Activated naive CD4-positive, alpha-beta T cell treated with anti-CD3 and anti-CD28 coated beads for 36 hours (primary cell): ENCODE measurements at places on chromosomes 11 and 22.

DNA sequence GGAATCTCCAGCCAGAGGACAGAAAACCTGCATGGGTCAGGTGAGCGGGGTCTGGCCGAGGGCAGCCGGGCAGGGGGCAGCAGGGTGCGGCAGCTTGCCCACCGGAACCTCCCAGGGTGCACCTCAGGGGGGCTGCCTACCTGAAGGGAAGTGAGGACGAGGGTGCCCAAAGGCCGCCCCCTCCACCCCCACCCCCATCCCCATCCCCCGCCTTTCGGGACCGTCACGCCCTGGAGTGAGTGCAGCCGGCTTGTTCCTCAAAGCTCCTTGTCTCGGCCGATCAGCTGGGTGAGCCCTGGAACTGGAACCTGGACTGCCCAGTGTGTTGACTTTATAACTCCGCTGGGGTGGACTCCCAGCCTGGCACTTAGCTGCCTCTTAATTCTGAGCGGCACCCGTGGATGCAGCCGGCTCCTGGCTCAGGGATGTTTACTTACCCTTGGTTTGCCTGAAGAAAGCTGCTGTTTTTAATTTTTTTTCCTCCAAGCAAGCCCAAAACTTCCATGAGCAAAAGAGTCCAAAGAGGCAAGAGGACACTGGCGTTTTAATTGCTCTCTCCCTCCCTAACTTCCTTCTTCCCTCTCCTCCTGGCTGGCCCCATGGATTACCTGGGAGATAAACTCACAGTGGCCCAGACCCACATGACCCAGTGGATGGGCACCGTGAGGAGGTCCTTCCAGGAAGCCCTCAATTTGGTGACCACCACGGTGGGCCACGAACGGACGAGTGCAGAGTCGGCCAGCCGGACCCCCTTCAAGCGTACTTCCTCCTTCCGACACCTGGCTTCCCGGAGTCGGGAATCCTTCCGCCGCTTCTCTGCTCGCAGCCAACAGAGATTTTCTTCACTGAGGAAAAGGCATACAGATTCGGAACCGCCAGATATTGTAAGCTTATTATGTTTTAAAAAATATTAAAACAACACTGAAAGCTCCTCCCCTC is 87.8 kb upstream of the CRYBB3 start:
- DNase-seq, result no peak

GRCh38 chr11:58028687-58029411 is 1.9 kb upstream of the OR6Q1 start:
- no peak for DNase-seq

GRCh38 chr11:15158351-15159015 is 43.8 kb downstream of the INSC start:
- DNase-seq, result no peak

DNA sequence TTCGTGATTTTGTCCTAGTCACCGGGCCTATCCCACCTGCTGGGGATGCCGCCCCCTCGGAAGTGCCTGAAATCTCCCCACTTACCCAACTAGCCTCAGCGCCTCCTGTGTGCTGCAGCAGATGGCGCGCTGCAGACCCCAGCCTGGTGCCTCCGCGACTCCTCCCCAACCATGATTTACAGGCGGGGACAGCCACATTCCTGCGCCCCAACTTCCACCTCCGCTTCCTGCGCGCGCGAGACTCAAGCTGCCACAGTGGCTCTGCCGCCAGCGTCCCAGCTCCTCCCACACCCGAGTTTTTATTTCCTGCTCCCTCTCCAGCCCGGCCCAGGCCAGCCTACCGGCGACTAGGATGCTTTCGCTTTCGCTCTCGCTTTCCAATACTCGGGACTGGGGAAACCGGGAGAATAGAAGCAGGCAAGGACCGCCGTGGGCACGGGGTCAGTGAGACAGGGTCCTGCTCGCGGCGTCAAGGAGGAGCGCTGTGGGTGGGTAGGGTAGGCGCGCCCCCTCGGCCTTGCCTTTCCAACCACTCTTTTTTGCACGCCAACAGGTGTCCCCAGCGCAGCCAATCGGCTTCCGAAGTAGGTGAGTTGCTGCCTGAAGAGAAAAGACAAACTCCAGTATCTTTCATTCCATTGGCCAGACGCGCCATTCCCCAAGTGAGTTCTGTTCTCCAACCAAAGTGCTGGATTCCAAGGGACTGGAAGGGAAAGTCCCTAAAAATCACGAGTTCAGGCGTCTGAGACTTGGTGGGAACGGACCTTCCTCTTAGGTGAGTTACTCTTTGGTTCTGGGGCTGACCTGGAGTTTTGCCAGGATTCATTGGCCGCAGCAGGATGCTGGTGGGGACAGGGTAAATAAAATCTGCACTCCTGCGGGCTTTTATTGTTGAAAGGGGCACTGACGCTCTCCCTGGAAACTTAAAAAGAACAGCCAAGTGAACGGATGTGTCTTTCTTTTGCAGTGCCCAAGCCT is at the start of gene FAM111A:
Gene FAM111A, plus strand, starts transcription at position 327 of the 978 bp plus-strand sequence. CDS start 6,017 bp downstream, outside the sequence.
- peak; percentile 88 for DNase-seq

DNA sequence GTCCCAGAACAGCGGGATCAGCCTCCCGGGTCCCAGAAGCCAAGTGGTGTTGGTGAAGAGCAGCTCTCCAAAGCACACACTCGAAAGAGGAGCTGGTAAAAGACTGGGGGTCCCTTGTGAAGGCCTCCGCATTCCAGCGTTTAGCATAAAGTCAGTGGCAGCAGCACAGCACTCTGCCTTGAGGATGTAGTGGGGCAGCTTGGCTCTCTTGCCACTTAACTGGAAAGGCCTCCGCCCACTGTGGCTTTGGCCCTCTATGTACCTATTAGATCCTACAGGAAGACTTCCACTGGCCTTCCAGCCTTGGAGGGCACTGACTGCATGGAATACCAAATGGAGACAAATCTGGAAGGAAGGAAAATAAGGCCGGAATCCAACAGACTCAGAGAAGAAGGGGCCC is 1455.3 kb downstream of the BRD1 start:
- DNase-seq, result no peak

DNA sequence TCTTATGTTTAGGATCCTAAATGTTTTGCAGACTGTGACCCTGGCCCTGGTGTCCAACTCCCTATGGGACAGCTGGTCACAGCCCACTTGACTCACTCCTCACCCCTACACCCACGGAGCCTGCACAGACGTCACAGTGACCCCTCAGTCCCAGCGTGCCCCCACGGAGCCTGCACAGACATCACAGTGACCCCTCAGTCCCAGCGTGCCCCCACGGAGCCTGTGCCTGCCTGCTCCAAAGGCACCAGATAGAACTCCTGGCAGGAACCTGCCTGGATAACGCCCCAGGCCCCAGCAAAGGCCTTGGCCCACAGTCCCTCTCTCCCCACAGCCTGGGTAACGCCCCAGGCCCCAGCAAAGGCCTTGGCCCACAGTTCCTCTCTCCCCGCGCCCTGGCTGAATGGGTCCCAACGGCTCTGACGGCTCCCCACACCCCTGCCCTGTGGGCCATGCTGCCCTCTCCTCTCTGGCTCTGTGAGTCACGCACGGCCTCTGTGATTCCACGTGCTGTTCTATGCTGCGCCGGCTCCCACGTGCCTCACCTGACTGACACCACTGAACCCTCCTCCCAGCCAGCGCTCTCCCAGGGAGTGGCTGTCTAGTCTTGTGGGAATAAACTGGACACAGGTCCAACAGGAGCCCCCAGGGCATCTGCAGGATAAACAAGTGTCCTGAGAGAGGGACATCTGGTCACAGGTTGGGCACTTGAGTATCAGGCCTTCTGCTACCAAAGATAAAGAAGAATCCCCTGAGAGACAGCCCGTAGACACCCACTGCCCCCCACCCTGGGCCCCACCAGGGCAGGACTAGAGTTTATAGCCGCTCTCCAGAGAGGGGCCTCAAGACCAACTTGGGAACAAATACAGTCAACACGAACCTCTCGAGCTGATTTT is 250.3 kb downstream of the BRD1 start:
- no peak for DNase-seq

- no peak for DNase-seq
These were observed 842.4 kb downstream of the LUZP2 start for GRCh38 chr11:25339281-25339680.

GRCh38 chr11:35752115-35752514 is 89.5 kb downstream of the TRIM44 start:
- DNase-seq, result no peak

DNA sequence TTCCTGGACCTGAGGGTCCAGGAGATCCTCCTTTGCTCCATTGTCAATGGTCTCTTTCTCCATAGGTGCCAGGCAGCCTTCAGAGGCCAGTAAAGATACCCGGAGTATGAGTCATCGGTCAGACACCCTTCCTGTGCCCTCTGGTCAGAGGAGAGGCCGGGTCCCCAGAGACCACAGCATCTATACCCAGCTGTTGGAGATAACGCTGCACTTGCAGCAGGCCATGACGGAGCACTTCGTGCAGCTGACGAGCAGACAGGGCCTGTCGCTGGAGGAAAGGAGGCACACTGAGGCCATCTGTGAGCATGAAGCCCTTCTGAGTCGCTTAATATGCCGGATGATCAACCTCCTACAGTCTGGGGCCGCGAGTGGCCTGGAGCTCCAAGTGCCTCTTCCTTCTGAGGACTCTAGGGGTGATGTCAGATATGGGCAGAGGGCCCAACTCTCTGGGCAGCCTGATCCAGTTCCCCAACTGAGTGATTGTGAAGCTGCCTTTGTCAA is at the start of gene ACCSL:
Gene ACCSL, plus strand, starts transcription at position 51 of the 501 bp plus-strand sequence. Its CDS starts 56 bp downstream, at position 107.
- no peak for DNase-seq

GRCh38 chr11:110207123-110207522 is 89.3 kb downstream of the RDX start:
- peak; percentile 14 for DNase-seq

- DNase-seq, result peak; percentile 36
These were observed 55.1 kb downstream of the PACSIN2 start for GRCh38 chr22:42959576-42960509.

DNA sequence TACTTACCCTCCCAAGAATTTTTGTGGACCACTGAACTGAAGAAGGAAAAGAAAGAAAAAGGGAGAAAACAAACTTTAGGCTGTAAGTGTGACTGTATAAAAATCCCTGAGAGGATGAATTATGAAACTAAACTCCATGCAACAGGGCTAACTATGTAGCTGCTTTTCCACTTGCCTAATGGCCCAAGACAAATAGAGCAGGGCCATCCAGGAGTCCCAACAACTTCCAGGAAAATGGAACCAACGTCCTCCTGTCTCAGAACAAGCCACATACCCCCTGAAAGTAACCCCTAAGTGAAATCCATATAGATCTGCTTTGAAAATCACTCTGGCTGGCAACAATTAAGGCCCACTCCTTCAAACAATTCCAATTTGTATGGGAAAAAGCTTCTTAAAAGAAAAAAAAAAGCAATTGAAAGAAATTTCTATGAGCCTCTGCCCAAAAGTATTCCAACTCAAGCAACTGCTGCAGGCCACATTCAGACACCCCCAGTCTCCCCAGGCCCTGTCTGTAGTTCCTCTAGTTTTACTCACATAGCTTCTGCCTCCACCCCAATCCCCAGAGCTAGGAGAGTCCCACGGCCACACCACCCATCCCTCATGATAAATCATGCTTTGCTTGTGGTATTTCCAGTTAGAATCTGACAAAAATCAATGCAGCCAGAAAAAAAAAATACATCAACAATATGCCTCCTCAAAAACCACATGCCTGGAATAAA is 12.7 kb downstream of the RBFOX2 start:
- DNase-seq, result no peak

DNA sequence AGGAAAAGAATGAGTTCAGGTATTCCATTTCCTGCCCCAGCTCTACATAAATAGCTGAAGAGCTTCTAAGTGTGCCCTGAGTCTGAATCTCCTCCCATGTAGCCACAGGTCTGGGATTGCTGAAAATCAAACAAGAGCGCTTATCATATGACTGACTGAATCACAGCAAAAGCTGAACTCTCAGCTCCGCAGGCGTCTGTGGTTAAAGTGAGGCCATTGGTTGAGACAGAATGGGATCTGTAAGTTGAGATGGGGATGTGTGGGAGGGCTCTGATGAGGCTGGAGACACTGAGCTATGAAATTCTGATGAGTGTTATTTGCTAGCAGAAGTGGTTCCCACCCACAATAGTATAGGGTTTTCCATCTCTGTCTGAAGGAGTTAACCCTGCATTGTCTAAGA is 637.0 kb downstream of the OPCML start:
- DNase-seq, result no peak

GRCh38 chr11:66857927-66858185 is 992 bp downstream of the LRFN4 start:
- DNase-seq, result no peak

- no peak for DNase-seq
These were observed 18.7 kb downstream of the TTC17 start for GRCh38 chr11:43377389-43377788.

- DNase-seq, result no peak
These were observed 12.3 kb downstream of the TBX1 start for GRCh38 chr22:19772673-19773469.
